Testis (tissue), 5 donors: ENCODE measurements at places on chromosomes 12 and 14. TPM values are rescaled to one million over a fixed set of nuclear protein-coding genes. Genes with fewer than 3 reads are reported as not detected.

The NRL gene
- total RNA-seq: 8.3 TPM

The ZFHX2 gene
- total RNA-seq: 9.2 TPM

The AEBP2 gene
- 62.0 TPM for total RNA-seq

The FANCM gene
- total RNA-seq: 25.2 TPM

The PTPN6 gene
- 3.7 TPM for total RNA-seq

GRCh38 chr14:92847278-92847677, 53.2 kb downstream of the GOLGA5 start:
- DNase-seq: no peak

- no peak for DNase-seq
Observed at GRCh38 chr12:31017535-31017934, 56.1 kb upstream of the DDX11 start.

DNA sequence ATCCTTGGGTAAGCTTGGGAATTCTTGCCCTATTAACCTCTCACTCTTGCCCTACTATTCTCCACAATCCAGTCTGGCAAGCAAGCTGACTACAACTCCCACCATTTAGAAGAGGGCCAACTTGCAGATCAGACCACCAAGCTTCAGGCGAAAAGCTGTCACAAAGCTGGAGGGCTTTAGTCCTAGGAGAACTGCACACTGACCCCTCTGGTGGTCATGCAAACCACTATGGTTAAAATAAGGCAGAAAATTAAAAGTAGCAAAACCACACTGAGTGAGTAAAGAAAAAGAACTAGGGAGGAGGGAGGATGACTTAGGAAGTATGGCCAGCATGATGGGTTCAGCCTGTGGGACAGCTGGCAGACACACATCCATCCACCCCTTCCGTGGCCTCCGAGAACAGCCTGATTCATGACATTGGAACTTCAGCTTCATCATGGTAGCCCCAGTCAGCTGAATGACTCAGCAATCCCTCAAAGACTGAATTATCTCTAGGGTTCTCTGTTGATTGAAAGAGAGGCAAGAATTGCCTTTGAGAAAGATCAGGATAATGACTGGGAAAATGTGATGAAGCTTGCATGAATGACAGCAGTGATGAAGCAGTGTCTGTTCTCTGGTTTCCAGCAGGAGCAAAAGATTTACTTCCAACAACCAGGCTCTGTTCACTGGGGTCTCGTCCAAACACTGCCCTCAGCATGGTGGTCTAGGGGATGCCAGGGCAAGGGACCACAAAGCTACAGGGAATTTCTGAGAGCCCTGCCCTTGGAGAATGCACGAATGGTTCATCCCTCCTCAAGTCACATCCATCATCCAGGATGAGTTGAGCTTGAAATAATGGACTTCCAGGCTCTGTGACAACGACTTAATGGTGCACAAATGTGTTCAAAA, 24.4 kb downstream of the PITPNM2 start:
- no peak for DNase-seq

GRCh38 chr12:69095765-69096477, 143.4 kb upstream of the CPSF6 start:
- peak; percentile 37 for DNase-seq

DNA sequence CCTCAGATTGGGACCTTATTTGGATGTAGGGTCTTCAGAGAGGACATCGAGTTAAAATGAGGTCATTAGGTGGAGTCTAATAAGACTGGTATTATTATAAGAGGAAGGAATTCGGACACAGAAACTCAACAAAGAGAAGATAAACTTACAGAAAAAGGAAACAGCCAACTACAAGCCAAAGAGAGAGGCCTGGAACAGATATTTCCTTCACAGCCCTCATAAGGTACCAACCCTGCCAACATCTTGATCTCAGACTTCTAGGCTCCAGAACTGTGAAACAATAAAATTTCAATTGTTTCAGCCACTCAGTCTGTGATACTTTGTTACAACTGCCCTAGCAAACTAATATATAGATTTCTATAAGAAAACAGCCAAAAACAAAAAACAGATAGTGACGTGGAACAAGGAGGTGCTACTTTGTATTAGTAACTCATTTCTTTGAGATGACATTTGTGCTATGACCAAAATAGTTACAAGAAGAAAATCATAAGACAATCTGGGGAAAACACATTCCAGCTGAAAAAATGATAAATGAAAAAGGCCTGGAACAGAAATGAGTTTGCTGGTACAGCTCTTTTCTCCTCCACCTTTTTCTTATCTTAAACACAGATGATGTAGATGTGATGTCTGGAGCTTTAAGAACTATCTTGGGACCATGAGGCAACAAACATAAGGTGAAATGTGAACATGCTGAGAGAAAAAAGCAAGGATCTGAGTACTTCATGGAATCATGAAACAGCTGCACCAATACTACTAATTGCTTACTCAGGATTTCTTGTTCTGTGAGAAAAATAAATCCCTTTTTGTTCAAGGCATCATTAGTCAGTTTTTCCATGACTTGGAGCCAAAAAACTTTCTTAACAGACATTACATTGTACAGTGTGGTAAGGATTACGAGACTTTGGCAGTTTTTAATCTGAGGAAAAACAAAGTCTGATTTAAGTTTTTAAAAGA, 243.2 kb downstream of the ANO6 start:
- DNase-seq: no peak

GRCh38 chr12:53098354-53098981, 1.0 kb downstream of the IGFBP6 start:
- DNase-seq: no peak

GRCh38 chr14:101102875-101103274, 199.4 kb upstream of the RTL1 start:
- peak; percentile 14 for DNase-seq

DNA sequence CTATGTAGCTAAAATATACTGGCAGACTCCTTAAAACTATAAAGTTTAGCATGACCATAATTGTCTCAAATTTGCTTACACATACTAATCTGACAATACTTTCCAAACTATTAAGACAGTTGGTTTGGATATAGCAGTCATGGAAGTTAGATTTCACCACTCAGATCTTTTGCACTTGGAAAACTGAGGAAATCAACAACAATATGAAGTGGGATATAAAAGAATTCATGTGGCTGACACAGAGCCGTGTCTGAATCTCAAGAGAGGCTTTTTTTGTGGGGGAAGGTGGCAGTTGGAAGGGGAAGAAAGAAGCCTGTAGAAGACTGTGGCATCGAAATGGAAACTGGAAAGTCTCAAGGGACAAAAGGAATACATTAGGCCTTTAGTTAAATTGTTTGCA, 166.6 kb upstream of the FLRT2 start:
- no peak for DNase-seq
